ENCODE measurements at places on chromosomes 4 and X.

DNA sequence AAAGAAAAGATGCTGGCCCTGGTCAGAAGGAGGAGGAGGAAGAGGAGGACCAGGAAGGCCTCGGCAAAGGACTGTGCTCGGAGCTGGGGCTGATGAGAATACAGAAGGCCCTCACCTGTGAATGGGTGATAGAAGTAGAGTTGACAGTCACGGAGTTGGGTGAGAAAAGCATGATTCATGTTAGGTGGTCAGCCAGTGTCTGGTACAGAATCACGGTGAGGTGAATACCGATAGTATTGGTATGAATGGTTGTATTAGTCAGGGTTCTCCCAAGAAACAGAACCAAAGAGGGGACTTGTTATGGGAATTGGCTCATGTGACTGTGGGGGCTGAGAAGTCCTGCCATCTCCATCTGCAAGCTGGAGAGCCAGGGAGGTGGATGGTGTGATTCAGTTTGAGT is 32.5 kb upstream of the FAM156A start:
- DNase-seq = no peak

DNA sequence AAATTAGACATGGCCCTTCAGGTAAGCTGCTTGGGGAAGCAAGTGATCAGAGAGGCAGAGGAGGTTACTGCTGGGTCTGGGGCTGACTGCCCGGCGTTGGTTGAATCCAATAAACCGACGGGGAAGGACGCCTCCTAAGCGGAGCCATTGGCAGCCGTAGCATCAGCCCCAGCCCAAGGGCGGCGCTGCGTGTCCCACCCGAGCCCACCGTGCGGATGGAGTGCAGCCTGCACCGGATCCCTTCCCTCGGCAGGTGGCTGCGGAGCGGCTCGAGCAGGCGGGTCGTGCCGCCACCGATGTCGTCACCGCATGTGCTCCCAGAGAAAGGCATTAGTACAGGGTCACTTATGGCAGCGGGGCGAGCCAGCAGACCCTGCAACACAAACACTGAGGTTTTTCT is 82.1 kb downstream of the ALPK1 start:
- DNase-seq = no peak

DNA sequence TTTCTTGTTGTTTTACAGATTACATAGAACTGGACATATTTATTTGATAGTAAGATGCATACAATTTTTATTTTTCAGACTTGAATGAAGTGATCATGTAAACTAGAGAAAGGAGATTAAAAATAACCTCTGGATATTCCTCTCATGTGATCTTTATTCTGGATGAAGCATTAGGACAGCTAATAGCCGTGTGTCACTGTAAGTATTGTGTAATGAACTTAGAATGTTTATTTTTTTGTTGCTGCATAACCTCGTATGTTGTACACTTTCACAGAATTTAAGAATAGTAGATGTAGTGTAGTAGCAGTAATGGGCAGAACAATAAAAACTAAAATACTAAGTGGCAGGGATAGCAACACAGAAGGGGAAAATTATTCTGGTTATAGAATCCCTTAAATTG is 2094.5 kb upstream of the TENM3 start:
- DNase-seq = no peak

GRCh38 chr4:128029907-128030306 is 31.2 kb upstream of the LARP1B start:
- no peak for DNase-seq

DNA sequence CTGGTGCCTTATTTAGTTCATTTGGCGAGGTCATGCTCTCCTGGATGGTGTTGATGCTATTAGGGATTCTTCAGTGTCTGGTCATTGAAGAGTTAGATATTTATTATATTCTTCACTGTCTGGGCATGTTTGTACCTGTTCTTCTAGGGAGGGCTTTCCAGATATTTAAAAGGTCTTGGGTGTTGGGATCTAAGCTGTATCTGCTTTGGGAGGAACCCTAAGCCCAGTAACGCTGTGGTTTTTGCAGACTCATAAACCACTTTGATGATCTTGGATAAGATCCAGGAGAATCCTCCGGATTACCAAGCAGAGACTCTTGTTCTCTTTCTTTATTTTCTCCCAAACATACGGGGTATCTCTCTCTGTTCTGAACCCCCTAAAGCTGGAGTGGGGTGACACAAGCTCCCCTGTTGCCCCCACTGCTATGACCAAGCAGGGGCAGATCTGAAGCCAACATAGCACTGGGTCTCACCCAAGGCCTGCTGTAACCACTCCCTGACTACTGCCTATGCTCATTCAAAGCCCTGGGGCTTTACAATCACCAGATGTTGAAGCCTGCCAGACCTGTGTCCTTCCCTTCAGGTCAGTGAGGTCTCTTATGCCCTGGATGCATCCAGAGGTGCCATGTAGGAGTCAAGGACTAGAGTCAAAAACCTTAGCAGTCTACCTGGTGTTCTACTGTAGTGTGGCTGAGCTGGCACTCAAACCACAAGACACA is 187.6 kb downstream of the GUCY2F start:
- DNase-seq = no peak

DNA sequence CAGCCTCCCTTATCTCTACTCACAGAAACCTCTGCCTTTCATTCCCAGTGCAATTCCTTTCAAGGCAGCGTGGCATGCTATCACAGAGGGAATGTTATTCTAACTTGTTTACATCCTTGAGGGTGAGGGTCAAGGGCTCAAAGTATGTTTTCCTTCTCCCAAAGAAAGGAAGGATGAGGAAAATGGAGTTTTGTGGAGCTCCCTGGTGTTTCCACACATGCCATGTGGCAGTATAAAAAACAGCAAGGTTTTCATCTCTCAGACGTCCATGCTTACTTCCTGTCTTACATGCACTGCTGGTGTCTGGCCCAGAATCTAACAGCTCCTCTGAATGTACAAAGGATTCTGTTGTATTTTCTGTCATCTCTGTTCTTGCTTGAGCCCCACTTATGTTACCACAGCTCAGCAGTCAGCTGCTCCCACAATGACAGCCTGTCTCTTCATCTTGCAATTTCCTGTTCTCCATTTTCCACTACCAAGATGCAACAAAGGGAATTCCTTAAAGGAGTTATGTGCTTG is 128.0 kb downstream of the SNCA start:
- DNase-seq = no peak

- no peak for DNase-seq
Observed at GRCh38 chr4:126756050-126756829, 876.5 kb upstream of the INTU start.

GRCh38 chr4:150002561-150002960 is 75.7 kb upstream of the DCLK2 start:
- DNase-seq = no peak

- DNase-seq = no peak
Observed at GRCh38 chr4:57100979-57101651, 9.1 kb downstream of the IGFBP7 start.

GRCh38 chrX:49999087-49999486 is 76.7 kb downstream of the CLCN5 start:
- no peak for DNase-seq

- no peak for DNase-seq
Observed at GRCh38 chrX:137858106-137858505, 292.2 kb downstream of the ZIC3 start.

Measured in CD4-positive, alpha-beta T cell treated with Interleukin-10 for 1 hour (primary cell).